ENCODE measurements at places on chromosomes 2 and 18.

GRCh38 chr2:99863236-99863902 lies 279.0 kb downstream of the AFF3 start:
- DNase-seq, result no peak

GRCh38 chr2:227179988-227180685 lies 15.7 kb downstream of the COL4A3 start:
- DNase-seq, result no peak

- DNase-seq, result no peak
Observed at GRCh38 chr2:204010628-204011560, 74.3 kb downstream of the ICOS start.

DNA sequence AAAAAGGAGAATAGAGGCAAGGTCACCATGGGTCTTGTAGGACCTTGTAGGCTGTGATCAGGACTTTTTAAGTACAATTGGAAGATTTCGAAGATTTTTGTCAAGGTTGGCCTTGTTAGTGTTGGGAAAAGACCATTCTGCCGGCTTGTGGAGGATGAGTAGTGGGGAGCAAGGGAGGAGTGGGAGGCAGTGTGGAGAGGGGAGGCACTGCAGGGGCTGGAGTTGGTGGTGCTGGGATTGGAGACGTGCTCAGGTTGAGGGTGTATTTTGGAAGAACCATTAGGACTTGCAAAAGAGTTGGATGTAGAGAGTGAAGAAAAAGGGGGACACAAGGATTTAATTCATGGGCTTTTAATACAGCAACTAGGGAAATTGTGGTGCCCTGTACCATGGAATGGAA lies 397.1 kb downstream of the TSN start:
- DNase-seq, result no peak

DNA sequence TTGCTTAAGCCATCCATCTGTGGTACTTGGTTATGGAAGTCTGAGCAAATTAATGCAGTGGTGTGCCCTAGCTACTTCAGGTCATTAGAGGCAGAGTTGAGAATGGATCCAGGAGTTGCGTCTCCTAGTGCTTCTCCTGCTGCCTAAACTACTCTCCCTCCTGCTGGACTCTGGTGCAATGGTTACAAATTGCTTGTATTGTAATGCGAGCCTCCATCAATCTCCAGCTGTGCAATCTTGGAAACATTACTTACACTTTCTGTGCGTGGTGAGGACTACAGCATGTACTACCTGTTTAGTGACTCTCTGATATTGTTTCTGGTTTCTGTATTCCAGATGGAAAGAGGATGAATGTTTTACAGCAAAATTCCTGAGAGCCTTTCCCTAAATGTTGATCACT lies 119.0 kb upstream of the CYRIA start:
- no peak for DNase-seq

DNA sequence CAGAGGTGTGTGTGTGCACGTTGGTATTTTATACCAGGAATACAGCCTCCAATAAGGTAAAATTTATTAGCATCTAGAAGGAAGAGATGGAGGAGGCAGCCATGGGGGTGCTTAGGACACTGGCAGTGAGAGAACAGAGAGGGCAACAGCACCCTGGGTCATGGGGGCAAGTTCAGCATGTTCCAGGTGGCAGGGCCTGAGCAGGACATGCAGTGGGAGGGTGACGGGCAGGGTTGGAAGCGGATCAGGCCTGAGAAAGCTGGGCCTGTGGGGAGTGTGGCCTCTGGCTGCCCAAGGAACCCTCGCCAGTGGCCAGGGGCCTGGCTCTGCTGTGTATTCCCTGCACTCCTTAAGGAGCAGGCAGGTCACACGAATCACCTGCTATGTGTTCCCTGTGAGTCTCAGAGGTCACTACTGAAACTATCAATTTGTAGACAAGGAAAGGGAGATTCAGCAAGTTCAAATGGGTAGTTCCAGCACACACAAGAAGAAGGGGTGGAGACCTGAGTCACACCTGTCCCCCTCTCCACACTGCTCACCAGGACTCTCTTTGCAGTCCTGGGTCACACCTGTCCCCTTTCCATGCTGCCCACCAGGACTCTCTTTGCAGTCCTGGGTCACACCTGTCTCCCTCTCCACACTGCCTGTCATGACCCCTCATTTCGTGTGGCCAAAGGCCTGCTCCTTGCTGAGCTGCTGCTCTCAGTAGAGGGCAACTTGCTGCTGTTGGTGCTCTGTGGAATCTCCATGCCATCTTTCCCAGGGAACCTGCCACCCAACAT lies 463.9 kb upstream of the HS6ST1 start:
- no peak for DNase-seq

- DNase-seq, result no peak
Observed at GRCh38 chr2:112580084-112580483, 4.3 kb upstream of the CHCHD5 start.

- no peak for DNase-seq
Observed at GRCh38 chr2:48173141-48173540, 266.8 kb upstream of the FBXO11 start.

DNA sequence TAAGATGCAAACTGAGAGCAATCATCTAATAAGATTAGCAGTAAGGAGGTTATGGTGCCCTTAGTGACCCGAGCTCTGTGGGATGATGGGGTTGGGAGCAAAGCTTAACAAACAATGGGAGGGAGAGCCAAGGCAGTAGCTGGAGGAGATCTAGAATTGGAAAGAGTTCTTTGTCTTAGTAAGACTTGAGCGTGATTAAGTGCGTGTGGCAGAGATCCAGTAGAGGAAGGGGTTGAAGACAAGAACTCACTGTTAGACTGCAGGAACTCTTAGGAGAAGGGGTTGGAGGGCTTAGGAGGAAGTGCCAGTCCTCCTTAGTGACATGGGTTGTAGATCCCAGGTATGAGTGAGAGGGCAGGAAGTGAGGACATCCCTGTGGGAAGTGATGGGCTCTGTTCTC lies 184.7 kb downstream of the GFPT1 start:
- no peak for DNase-seq

- DNase-seq, result no peak
Observed at GRCh38 chr2:100292022-100292580, 30.2 kb downstream of the LONRF2 start.

DNA sequence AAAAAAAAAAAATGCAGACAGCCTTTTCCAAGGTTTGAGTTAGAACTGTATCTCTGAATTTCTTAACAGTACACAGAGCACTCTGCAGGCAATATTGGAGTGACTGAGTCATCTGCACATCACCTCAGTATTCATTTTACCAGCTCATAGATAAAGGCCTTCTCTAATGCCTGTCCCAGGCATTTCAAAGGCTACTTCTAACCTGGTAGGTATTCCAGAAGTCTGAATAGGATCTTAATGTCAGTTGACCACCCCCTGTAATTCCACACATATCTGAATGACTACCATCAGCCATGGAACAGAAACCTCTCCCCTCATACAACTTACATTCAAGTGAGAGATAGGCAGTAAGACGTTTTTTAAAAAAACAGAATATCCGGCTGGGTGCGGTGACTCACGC lies 9.0 kb downstream of the METTL21A start:
- no peak for DNase-seq

DNA sequence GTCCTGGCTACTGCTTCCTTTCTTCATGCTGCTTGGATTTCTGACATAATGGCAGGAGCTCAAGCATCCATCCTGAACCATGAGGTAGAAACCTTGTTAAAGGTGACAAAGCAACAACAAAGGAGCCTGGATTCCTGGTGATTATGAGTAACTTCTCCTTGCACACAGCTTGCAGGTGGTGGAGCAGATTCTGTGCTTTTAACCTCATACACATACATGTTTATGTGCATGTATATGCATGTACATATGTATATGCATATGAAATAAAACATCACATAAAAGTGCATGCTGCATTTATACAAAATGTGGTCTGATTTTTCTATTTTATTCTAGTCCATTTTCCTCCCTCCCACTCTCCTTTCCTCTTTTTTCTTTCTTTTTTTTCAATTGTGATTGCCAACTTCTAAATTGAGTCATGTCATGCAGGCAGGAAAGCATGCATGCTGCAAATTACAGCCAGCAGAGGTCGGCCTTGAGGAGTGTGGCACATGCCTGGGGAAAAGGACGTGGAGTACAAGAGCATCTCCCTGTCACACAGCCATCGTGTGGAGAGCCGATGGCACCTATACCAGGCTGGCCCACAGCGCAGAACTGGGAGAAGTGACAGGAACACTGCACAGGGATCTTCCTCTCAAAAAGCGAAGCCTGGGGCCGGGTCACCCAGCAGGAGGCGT lies 17.9 kb downstream of the LCT start:
- DNase-seq, result no peak

GRCh38 chr2:165305391-165306096 lies 66.3 kb downstream of the SCN2A start:
- DNase-seq, result no peak

- no peak for DNase-seq
Observed at GRCh38 chr2:69589973-69590652, 53.4 kb downstream of the AAK1 start.

DNA sequence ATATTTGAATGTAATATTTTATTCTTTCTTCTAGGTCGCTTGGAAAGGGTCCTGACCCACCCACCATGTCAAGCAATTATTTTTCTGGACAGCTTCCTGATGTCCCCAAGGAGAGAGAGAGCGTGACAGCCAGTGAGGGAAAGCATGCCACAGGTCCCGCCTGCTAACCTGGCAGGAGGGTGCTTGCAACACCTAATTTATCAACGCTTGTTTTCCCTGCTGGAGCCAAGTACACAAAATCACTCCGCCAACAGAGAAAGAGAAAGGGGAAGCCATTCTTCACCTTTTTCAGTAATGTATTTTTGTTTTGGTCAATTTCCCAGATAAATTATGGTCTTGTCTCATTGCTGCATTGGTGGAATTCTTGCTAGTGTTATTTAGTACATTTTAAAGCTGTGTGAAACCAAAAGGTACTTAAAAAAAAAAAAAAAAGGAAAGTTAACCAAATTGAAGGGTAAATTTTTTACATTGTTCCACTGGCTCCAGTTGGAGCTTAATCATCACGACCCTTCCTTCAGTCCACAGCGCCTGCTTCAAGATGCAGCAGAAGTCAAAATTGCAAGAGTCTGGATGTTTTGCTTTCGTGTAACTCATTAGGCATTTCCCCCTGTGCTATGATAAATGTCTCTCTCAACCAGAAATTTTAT lies 88.5 kb upstream of the COPS8 start:
- no peak for DNase-seq

GRCh38 chr2:237351046-237351445 lies 62.9 kb downstream of the COL6A3 start:
- DNase-seq, result no peak

DNA sequence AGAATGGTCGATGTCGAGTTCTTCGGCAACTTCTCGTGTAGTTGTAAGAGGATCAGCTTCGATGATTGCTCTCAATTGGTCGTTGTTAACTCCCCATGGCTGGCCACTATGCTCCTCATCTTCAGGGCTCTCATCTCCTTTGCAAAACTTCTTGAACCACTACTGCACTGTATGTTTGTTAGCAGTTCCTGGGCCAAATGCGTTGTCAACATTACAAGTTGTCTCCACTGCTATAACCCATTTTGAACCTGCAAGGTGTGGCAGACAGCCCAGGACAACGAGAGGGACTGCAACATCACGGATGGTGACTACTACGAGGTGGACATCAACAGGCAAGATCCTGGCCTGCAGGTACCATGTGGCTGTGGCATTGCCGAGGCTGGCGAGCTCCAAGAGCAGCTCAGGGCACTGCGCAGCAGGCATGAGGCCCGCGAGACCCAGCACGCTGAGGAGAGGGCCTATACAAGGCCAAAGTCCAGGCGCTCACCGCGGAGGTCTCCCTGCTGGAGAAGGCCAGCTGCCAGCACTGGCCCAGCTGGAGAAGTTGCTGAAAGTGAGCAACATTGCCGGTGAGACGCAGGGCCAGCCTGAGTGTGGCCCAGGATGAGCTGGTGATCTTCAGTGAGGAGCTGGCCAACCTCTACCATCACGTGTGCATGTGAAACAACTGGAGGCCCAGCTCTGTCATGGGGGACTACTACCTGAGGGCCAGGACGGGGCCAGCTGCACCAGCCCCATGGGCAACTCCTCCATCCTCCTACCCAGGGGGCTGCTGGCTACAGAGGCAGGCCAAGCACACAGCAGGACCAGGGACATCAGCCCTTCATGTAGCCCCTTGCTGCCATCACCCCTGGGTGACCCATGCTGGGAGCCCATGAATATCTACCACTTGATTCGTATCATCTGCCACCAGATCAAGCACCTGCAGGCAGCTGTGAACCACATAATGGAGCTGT lies 20.2 kb downstream of the CLK1 start:
- no peak for DNase-seq

GRCh38 chr2:129796801-129797488 lies 182.5 kb upstream of the RAB6C start:
- DNase-seq, result no peak

GRCh38 chr18:59114160-59114559 lies 25.5 kb upstream of the SEC11C start:
- DNase-seq, result no peak

GRCh38 chr2:218067523-218067922 lies 1.5 kb upstream of the RUFY4 start:
- DNase-seq, result no peak

DNA sequence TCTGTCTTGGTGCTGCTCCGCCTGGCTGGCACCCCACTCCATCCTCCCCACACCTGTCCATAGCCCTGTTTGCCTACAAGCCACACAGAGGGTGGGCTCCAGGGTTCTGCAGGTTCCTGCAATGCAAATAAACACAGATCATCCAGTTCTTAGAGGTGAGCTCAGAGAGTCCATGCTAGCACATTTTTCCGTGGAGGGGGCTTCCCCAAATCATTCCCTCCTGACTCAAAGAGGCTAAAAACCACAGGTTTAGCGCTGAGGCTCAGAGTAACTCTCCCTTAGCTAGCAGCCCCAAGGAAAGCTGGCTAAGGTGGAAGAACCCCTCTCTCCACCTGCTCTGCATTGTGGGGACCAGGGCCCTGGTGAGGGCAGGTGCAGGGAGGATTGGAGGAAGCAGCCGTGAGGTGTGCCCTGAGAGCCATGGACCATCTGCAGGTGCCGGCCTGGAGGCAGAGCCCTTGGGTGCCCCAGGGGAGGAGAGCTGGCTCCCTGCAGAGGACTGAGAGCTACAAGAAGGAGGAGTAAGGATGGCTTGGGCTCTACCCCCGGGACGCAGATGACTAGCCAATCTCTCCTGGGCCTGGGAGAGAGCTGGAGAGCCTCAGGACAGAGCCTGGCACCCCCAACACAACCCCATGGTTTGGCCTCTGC lies 23.8 kb upstream of the TEX44 start:
- no peak for DNase-seq

- DNase-seq, result no peak
Observed at GRCh38 chr2:232412986-232413385, 6.3 kb downstream of the ALPG start.
